T-helper 17 cell (primary cell): ENCODE measurements at places on chromosomes 3 and 15.

- no peak for DNase-seq
These were observed 26.2 kb downstream of the LRRFIP2 start for GRCh38 chr3:37148208-37148607.

- DNase-seq: no peak
These were observed 8.4 kb upstream of the CD47 start for GRCh38 chr3:108099244-108099643.

- no peak for DNase-seq
These were observed 938.4 kb downstream of the MCTP2 start for GRCh38 chr15:95169541-95170459.

DNA sequence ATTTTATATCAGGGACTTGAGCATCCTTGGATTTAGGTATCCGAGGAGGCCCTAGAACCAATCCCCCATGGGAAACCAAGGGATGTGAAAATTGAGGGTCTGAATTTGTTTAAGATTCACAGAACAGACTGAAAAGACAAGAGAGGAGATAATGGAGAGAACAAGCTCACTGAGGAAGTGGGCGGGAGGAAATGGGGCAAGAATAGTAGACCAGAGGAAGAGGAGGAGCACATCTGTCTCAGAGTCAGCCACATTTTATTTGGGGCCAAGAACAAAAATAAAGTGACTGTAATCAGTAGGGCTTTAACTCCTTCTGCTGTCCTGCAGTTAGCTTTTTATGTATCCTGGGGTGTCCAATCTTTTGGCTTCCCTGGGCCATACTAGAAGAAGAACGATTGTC is 63.8 kb downstream of the BLM start:
- no peak for DNase-seq

- no peak for DNase-seq
These were observed 656.6 kb upstream of the NAALADL2 start for GRCh38 chr3:174202561-174202960.

DNA sequence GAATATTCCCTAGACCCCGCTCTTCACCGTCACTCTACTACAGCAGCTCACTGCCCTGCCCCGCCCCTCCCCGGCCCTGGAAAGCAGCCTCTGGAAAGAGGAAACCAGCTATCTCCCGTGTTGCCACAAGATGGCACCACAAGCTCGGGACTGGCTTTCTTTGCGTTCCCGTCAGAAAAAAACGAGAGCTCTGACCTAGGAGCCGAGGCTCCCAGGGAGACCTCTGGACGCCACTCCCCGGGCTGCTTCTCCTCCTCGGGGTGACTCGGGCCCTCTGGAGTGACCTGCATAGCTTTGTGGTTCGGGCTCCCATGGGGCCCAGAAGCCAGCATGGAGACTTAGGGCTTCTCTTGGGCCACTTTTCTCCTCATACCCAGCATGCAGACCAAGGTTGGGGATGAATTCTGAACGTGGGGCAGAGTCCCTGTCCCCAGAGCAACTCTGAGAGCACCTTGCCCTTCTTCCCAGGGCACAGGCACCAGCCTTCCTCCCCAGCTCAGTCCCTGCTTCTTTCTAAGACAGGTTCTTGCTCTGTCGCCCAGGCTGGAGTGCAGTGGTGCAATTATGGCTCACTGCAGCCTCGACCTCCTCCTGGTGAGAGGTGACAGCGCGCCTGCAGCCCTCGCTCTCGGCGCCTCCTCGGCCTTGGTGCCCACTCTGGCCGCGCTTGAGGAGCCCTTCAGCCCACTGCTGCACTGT is 19.0 kb downstream of the STOML1 start:
- DNase-seq: peak; percentile 64

DNA sequence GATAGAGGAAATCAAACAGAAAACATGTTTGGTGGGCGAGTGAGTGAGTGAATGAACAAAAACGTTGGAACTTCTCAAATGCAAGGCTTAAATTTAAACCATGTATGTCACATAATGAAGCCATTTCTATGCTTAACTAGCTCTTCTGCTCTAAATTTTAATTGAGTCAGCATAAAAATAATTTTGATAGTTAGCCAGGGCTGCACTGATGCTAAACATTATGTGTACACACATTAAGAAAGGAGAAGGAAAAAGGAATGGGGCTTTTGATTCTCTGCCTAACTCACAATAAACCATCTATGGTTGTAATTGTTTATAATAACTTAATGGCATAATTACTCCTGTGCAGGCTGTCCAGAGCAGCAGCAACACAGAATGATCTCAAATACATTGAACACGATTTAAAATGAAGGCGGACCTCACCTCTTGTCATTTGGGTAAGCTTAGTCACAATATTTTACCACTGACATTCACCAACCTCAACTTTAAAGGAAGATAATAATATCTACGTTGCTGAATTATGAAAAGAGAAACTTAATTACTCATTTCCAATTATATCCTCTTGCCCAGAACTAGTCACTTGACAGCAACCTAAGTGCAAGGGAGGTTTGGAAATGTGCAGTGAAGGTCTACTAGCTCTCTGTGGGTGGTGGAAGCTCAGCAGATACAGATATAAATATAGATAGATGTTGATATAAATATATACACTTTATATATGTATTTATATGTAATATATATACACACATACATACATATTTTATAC is 318.4 kb upstream of the TRIM42 start:
- DNase-seq: no peak

- peak; percentile 49 for DNase-seq
These were observed 42.9 kb downstream of the TBC1D2B start for GRCh38 chr15:78034495-78035191.

DNA sequence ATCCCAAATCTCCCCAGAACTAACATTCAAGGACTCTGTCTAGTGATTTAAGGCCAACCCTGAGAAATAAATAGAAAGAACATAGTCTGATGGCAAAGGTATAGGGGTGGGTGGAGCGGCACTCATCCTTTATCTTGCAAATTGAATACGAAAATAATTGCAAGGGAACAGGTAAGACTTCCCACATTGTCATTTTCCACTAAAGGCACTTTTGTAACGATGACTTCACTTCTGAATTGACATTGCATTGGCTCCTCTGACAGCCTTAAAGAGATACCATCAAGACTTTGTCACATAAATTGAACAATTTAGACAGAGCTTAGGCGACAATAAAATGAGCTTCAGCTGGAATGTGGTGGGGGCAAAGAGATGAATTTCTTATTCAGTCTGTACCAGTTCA is 75.3 kb upstream of the PLCL2 start:
- no peak for DNase-seq

DNA sequence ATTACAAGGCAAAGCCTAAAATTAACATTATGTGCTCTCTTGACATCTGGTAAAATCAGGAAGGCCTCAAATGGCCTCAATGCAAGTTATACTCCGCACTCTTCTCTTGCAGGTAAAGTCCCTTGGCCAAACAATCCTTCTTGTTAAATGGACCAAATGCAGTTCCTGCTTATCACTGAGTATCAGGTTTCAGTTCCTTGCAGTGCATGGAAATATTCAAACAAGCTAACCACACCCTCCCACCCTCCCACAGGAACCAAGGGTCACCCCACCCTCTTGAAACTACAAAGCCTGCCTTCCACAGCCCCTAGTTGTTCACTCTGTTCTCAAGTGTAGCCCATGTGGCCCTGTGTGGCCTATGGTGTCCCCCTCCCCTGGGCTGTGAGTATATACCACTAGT is 171.9 kb upstream of the CADPS start:
- DNase-seq: no peak

DNA sequence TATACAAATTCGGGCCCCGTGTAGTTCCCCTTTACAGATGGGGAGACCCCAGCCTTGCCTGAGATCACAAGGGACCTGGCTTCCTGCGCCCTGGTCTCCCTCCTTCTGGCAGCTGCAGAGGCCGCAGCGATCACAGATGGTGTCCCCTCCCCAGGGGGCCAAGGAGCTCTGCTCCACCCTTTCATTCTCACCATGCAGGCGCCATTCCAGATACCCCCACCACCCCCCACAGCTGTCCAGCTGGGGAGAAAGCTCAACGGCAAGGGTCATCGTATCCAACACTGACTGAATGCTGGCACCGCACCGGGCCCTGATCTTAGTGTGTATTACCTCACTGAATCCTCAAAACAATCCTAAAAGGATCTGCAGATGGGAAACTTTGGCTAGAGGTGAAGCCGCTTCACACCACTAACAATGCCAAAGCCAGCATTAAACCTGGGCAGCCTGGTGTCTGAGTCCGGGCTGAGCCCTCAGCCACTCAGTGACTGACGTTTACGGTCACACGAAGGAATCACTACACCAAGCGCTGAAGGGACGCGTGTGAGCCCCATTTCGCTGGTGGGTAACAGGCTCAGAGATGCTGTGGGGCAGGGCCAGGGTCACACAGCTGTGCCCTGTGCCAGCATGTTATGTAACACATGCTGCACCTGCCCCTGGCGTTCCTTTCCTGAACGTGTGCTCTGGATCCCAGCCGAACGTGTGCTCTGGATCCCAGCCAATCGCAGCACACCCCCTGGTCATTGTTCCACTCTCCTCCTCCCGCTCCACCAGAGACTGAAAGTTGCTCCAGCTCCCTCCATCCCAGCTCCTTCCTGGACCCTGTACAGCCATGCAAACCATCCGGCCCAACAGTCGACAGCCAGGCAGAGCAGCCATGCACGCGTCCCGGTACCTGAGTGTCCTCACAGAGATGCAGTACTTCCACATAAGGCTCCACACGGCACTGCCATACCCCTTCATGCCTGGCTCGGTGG is 51.8 kb downstream of the IQSEC1 start:
- DNase-seq: no peak

- no peak for DNase-seq
These were observed 328.7 kb downstream of the ZBBX start for GRCh38 chr3:167051421-167051820.

GRCh38 chr3:135965129-135965505 is 411 bp upstream of the PPP2R3A start:
- no peak for DNase-seq
